SK-N-SH (cell line): ENCODE measurements at places on chromosomes 12 and 14. TPM values are rescaled to one million over a fixed set of nuclear protein-coding genes. Genes with fewer than 3 reads are reported as not detected.

GRCh38 chr14:92103363-92103989 lies 2.9 kb downstream of the ATXN3 start:
- no peak for DNase-seq

DNA sequence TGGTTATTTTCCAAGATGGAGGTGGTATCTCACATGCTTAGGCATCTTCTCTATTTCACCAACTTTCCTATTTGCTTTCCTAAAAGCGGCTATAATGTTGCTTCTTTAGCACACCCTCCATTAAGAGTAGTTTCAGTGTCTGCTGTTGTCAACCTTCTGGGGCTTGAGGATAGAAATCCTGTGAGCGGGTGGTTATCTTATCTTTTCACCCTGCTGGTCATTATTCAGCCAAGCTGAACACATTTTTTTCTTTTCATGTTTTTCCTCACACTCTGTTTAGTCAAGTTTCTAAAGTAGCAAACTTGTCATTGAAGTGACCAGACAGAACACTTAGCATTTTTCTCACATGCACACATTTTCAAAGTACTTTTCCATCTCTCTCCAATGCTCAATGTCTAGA lies 104.5 kb downstream of the SLC8A3 start:
- DNase-seq = no peak

DNA sequence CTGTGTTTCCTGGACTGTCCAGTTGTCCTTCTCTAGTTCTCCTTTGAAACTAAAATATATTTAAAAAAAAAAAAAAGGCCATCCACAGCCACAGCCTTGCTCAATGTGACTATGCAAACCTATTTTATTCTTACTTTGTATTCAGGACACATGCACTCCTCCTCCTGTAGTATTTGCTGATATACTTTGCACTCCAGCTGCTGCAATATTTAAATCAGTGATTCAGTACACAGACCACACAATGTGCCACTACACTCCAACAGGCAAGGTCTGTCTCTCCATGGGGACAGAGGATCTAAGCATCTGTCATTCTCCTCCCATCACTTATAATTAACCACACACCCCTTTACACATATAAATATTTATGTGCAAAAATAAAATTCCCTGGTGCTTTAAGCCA lies 40.2 kb upstream of the CCDC196 start:
- DNase-seq = no peak

DNA sequence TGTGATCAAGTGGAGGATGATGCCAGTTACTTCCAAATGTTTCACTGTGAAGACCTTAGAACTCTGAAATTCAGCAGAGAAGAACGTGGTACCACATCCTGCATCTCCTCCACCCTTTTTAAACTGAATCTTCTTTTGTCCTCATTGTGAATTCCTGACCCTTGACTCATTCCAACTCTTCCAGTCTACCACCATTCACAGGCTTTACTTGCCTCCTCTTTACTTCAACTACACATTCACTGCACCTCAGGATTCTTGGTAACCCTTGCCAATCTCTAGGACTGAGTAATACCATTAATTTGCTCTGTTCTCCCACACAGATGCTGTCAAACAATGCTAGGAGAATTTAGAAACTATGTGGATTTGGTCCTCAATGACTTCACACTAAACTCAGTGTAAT lies 37.3 kb downstream of the PPP1R12A start:
- no peak for DNase-seq

The TEDC1 gene
- 10.9 and 13.4 TPM in 2 replicates for polyA plus RNA-seq
